ENCODE measurements at places on chromosomes 7 and 10. TPM values are rescaled to one million over a fixed set of nuclear protein-coding genes. Genes with fewer than 3 reads are reported as not detected.

- peak; percentile 10 for DNase-seq
Measured at GRCh38 chr10:21519941-21520436, 5.5 kb downstream of the SKIDA1 start.

DNA sequence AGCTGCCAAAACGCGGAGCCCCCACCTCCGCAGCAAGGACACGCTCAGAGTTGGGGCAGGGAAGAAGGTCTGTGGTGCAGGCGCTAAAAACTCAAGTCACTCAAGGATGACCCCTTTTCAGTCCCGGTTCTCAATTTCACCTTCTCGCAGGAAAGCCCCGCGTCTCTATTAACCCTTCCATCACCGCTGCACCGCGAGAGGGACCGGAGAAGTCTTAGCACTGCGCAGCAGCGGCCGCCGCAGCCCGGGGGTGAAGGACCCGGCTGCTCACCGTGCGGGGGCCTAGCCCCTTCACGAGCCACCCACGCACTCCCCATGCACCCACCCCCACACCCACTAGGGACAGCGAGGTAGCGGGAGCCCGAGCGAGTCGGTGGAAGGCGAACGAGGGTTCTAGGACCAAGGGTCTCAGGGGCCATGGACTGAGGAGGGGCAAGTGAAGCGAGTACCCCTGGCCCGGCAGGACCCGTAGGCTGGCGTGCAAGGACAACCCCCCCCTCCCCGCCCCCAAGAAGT is 162.9 kb downstream of the SH3PXD2A start:
- DNase-seq: no peak

DNA sequence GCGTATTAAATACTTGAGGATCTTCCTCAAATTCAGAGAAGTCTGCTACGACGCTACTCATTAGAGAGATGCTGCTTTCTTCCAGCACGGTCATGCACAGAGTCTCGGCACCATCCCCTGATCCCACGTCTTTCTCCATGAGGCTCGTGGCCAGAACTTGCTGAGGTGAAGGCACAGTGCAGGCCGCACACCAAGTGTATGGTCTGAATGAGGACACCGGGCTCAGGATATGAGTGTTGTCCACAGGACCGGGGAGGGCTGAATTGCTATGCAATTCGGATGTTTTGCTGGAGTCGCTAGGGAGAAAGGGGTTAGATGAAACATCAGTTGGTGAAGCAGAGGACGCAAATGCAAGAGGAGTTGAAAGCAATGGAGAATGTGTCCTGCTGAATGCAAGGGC is 63.0 kb downstream of the KIAA1549 start:
- no peak for DNase-seq

Gene WAPL
- total RNA-seq: 24.5 TPM

DNA sequence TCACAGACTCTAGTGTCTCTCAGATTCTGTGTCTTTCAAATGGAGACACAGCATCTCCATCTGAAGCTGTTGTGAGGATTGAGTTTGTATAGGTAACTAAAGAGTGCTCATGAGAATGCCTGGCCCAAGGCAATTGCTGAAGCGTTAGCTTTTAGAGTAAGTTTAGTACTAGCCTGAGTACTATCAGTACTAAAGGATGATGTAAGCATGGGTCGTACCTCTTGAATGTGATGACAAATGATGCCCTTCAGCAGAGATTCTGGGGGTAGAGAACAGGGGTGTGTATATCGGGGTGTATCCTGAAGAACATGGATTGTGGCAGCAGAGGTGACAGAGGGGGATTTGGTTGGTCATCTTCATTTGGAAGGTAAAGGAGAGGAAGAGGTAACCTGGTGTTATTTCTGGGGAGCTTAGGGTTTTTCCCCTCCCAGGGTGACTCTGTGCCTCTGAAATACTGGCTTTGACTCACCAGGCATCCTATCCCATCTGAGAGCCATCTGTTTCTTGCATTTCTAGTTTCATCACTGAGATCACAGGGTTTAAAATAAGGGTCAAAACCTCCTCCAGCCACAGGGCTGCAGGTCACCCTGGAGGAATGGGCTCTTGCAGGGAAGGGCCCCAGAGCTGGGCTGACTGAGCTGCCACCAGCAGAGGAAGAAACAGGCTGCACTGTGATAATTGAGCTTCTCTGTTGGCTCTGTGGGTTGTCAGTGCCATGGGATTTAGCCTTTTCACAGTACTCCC is 756.0 kb downstream of the KCNMA1 start:
- DNase-seq: no peak

GRCh38 chr7:101687081-101687480 is 58.0 kb upstream of the MYL10 start:
- DNase-seq: no peak

GRCh38 chr7:135938563-135938962 is 38.6 kb downstream of the MTPN start:
- no peak for DNase-seq

GRCh38 chr7:135517060-135517459 is 7.2 kb upstream of the CNOT4 start:
- DNase-seq: no peak
